ENCODE measurements at places on chromosomes 3 and 15.

- no peak for DNase-seq
These were observed 20.1 kb downstream of the IFT57 start for GRCh38 chr3:108202080-108202479.

DNA sequence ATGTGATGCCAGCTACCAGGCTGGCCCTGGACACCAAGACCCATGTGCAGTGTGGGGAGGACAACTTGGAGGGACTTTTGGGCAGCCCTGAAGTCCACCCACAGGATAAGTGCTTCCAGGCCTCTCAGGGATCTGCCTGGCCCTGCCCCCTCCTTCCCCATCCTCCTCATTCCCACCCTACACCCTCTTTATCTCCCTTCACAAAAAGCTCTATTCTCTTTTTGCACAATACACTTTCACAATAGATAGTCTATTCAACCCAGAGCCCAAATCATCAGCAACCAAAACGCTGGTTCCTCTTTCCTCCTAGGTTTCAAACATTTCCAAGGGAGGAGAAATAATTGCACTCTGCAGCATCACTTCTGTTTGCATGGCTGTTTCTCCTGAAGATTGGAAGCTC, 7.8 kb upstream of the ZNF710 start:
- DNase-seq = no peak

DNA sequence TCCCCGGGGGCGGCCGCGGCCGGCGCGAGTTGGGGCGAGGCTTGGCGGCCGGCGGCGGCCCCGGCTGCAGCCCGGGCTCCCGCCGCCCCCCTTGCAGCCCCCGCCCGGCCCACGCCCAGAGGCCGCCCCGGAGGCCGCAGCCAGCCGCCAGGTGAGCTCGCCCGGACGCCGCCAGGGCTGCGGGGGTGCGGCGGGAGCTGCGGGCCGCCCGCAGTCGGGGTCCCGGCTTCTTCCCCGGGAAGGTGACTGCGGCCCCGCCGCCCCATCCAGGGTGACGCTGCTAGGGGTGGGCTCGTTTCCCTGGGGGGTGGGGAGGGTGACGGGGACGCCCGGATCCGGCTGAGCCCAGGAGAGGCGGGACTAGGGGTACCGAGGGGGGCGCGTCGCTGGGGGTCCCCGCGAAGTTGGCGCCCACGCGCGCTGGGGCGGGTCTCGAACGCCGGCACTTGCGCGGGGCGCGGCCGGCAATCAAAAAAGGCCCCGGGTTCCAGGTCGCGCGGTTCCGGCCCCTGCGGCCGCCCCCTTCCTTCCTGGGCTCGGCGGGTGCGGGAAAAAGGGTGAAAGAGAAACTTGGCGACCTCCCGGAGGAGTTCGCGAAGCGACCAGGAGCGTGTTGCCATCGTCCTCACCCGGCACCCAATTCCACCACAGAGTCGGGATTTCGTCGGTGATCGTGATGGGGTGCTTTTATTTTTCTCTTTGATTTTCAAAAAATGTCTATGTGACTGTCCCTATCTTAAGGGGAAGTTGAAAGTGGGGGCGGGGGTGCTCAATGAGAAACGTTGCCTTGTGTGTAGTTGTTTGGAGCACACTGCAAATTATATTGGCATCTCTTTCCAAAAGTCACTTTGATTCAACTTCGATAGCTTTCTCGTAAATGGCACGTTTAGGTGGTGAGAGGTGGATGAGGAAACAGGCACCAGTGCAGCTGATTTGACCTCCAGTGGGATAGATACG, 619 bp downstream of the ATXN7 start:
- no peak for DNase-seq

DNA sequence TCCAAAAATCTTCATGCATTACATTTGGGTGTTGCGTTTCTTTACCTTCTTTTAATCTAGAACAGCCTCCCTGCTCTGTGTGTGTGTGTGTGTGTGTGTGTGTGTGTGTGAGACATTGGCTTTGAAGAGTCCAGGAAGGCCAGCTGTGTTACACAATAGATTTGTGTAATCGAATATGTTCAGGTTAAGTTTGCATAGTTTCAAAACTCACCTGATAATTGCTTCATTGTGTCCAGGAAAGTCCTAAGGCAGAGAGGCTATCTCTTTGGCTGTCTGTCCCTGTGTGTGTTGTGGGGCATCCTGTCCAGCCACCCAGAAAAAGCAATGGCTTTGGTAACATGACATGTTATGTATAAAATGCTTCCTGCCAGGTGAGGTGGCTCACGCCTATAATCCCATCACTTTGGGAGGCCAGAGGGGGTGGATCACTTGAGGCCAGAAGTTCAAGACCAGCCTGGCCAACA, 37.5 kb downstream of the ZNF710 start:
- DNase-seq = no peak

- DNase-seq = no peak
These were observed 32.7 kb downstream of the HDC start for GRCh38 chr15:50232791-50233190.

- DNase-seq = no peak
These were observed 156.7 kb downstream of the KLF13 start for GRCh38 chr15:31483053-31483985.

GRCh38 chr3:20099060-20099459, 58.8 kb downstream of the KAT2B start:
- no peak for DNase-seq

GRCh38 chr15:69200832-69201745, 40.7 kb downstream of the GLCE start:
- no peak for DNase-seq

DNA sequence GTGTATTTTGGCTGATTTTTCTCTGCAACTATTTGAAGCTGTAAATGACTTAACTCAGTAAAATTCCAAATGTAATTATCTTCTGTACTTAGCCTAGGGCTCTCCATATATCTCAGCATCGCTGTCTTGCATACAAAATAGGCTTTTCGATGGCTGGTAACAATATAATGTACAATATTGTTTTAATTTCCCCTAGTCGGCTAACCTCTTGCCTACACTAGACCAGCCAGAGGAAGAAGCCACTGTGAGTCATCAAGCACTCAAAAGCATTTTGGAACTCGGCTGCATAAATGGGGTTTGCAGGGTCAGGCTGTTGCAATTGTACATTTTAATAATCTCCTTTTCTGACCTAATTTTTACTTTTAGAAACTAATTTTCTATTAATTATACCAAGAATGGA, 583.8 kb downstream of the FOXP1 start:
- no peak for DNase-seq
